ENCODE measurements at places on chromosomes 2 and 18.

DNA sequence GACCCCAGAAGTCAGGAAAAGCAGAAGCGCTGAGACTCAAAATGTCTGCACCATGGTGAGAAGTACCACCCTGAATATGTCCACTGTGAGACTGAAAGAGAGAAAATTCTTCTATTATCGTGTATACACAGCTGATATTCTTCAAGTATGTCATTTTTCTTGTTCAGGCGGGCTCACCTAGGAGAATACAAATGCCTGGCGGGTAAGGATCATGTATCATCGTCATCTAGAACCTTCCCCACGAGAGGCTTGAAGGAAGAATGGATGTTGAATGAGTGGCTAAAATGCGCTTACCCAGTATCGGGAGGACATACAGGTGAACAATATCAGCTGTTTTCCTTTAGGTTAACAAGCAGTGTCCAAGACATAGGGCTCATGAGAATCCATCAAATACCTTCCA is 21.1 kb upstream of the ARL4C start:
- DNase-seq: no peak

DNA sequence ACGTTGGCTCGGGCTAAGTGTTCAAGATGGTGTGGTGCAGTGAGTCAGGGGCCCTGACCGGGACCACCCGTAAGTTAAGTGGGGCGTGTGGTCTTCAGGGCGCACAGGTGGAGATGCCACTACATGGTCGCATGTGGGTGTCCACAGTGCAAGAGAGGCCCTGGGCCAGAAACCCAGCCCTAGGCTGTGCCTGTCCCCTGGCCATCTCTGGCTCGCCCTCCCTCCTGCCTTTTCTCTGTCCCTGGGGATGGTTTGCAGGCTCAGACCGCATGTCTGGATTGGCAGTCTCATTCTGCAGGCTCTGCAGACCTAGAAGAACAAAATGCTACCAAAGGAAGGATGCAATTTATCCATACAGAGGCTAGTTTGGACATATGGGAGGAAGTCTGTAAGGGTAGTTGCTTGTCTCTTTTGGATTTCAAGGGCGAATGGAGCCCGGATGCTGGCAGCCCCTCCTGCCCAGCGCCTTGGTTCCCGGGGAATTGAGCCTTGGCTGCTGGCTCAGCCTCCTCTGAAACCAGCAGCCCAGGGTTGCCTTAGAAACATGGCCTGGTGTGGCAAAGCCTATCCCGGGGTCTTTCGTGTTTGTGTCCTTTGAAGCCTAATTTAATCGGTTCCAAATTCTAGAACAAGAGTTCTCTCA is 417.5 kb upstream of the HS6ST1 start:
- no peak for DNase-seq

DNA sequence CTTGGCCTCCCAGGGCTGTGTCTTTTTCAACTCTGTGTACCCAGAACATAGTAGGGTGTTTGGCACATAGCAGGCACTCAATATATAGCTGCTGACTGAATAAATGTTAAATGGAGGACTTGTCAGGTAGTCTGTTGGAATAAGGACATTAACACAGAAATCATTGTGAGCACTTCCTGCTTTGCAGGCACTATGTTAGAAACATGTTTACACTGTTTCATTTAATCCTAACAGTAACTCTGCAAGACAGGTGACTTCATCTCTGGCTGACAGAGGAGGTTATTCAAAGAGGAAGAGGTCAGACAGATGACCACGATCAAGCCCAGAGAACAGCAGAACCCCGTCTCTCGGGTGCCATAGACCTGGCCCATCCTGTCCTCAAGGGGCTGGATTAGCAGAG is 28.0 kb upstream of the PIEZO2 start:
- no peak for DNase-seq

DNA sequence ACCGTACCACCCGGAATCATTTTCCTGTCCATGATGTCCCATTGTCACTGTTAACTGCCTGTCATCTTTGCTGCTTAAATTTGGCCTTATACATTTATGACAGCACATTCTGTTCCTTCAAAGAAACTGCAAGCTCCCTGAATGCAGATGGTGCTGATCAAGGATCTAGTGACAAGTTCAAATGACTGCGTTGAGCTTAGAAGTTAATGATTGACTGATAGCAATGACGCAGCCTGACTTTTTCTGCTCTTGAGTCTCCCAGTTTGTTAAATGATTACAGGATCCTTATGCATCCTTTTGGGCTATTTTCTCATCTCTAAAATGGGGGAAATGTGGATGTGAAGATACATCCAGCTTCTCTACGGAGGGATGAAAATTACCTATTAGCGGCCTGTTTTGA is 159.0 kb downstream of the DCC start:
- DNase-seq: no peak

- DNase-seq: no peak
Measured at GRCh38 chr2:240947607-240948006, 41.5 kb downstream of the CROCC2 start.

DNA sequence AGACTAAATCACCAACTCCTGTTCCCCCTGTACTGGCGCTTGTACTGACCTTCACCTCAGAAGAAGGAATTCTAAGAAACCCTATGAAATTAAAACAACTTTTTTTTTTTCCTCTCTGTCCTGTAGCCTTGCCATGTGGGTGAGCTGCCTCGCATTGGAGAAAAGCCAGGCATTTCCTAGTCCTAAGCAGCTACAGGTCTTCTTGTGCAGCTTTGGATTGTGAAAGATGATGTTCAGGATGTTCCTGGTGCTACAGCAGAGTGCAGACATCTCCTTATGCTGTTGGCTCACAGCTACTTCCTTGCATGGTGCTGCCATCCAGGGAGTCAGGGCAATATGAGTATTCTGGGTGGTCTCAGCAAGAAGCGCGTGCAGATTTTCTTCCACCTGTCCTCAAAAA is 11.9 kb downstream of the PIK3C3 start:
- no peak for DNase-seq

DNA sequence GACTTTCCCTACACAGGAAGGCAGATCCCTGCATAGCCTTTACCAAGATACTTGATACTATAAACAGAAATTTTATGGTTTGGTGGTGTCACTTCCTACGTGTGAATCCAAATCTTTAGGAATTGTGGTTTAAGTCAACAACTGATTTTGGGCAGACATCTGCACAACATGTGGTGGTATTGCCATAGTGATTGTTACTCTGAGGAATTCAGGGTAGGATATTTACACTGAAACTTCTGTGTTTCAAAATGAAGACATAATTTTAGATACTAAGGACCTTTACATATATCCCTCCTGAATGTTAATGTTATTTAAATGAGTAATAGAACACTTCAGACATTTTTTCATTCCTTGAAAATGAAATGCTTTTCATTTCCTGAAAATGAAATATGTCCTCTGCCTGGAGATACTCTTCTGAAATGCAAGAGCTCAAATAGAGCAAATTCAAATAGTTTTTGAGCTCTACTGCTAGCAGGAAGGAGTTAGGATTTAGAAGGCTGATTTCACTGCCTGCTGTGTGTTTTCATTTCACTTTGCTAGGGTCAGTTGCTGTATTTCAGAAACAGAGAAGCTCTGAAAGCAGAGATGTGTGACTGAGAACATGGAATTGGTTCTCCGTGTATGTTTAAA is 77.2 kb downstream of the MDH1 start:
- no peak for DNase-seq

DNA sequence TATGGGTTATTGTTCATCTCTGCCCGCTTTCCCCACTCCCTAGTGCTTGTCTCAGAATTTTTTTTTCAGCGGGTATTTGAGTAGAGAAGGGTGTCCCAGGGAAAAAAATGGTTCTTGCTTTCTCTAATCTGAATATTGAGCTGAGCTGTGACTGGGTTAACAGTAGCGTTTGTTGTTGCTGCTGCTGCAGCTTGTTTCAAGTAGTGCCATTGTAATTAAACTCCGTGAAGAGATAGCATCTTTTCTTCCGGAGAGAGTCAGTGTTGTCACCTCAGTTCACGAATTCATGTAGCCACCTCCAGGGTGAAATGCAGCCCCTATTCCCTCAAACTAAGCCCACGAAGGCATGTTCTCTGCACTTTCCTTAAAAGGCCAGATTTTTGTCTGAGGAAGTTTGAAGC is 1.5 kb upstream of the AAK1 start:
- no peak for DNase-seq

Data from stimulated activated CD4-positive, alpha-beta T cell treated with anti-CD3 and anti-CD28 coated beads, Interleukin-1b, Interleukin-23, amount 100 ng/mL, for 24 hours (primary cell).